ENCODE measurements at places on chromosomes 1 and 21.

- H3K36me3 ChIP-seq = peaks cover 5% of the 10 kb centered on the region
- H3K4me3 ChIP-seq = no peak overlapping the region
- no peaks in the 10 kb centered on the region for H3K4me1 ChIP-seq
- DNase-seq = peak; percentile 79
Observed at GRCh38 chr1:18373882-18374493, 106.7 kb upstream of the KLHDC7A start.

DNA sequence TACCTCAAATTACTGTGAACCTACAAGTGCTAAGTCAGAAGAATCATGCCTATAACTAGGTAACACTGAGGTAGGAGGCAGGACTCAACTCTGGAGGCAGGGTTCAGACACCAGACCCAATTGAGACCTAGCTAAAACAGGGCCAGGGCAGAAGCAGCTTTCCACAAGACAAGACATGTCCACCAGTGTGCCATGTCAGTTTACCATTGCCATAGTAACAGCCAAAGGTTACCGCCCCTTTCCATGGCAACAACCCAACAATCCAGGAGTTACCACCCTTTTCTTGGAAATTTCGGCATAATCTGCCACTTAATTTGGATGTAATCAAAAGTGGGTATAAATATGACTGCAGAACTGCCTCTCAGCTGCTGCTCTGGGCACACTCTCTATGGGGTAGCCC lies 432.3 kb downstream of the DPYD start:
- H3K4me1 ChIP-seq = no peaks in the 10 kb centered on the region
- no peak overlapping the region for H3K4me3 ChIP-seq
- DNase-seq = no peak
- H3K27ac ChIP-seq = no peak overlapping the region
- H3K27me3 ChIP-seq = no peaks in the 10 kb centered on the region

DNA sequence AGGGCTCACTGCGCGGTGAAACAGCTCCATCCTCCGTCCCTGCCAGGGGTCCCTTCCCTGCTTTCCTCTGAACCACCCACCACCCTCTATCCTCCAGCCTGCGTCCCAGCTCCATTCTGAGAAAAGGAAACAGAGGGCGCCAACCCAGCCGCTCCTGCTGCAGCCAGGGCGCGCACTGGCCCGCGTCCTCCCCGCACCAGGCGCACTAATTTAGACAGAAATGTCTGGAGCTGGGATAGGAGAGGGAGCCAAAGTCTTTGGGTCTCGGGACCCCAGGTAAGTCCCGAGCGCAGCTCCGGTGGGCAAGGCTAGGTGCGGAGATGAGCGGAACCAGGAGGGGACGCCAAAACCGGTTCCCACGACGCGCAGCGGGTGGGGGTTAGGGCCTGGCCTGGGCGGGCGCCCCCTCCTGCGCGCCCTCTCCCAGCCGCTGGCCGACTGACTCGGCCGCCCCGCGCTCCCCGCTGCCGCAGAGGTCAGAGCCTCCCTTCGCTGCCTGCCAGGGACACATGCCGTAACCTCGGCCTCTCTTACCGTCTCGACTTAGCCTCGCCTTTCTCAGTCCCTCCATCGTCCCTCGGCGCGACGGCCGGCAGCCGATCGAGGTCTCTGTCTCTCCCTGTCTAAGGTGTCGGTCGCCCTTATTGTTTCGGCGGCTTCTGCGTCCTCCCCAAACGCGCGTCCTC lies 2.0 kb downstream of the CAMK2N1 start:
- peaks cover 35% of the 10 kb centered on the region for H3K4me1 ChIP-seq
- peak; percentile 73 for DNase-seq
- H3K36me3 ChIP-seq = no peaks in the 10 kb centered on the region
- peak overlapping the region; percentile 92 for H3K27ac ChIP-seq
- peaks cover 26% of the 10 kb centered on the region for H3K27me3 ChIP-seq
- peak overlapping the region; percentile 99 for H3K4me3 ChIP-seq

GRCh38 chr1:157849229-157849875 lies 7.7 kb upstream of the CD5L start:
- H3K4me1 ChIP-seq = no peaks in the 10 kb centered on the region
- H3K36me3 ChIP-seq = no peaks in the 10 kb centered on the region
- H3K27ac ChIP-seq = no peak overlapping the region
